ENCODE measurements at places on chromosomes 6 and 20.

- no peak for DNase-seq
Observed at GRCh38 chr6:147711476-147711875, 203.0 kb downstream of the SAMD5 start.

GRCh38 chr20:44203161-44203560, 7.4 kb downstream of the OSER1 start:
- DNase-seq, result no peak

DNA sequence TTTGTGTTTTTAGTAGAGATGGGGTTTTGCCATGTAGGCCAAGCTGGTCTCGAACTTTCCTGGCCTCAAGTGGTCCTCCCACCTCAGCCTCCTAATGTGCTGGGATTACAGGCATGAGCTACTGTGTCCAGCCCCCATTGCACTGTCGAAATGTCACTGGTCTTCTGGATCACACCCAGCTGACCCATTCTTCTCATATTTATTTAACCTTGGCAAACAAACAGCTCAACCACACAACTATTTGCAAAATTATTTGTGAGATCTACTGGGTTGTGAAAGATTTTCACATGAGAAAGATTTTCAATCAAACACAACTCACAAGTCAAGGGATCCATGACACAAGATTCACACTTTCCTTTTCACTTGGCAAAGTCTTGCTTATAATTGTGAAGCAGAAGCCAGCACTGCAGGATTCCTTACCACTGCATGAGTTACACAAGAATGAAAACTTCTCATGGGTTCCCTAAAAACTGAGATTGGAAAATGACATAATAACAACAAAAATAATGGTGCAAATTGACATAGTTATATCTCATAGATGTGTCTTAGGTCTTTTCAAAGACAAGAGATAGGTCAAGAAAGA, 2.0 kb upstream of the CST9L start:
- no peak for DNase-seq

DNA sequence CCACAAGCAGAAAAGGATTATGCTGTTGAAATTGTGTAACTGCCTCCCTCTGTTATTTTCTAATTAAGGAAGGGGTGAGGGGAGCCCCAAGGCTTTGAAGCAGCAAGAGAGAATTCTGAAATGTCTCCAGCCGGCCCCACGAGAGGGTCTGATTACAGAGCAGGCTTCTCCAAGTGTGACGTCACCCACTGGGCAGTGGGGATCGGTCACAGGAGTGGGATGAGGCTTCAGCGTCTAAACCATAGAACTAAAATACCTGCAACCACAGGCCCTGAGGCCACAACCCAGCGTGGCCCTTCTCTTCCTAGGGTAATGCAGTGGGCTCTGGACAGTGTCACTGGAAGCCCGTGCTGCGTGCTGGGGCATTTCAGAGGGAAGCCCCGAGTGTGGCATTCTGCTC, 38.6 kb upstream of the APCDD1L start:
- DNase-seq, result no peak

GRCh38 chr20:4808872-4809271, 87.2 kb downstream of the PRND start:
- DNase-seq, result no peak

DNA sequence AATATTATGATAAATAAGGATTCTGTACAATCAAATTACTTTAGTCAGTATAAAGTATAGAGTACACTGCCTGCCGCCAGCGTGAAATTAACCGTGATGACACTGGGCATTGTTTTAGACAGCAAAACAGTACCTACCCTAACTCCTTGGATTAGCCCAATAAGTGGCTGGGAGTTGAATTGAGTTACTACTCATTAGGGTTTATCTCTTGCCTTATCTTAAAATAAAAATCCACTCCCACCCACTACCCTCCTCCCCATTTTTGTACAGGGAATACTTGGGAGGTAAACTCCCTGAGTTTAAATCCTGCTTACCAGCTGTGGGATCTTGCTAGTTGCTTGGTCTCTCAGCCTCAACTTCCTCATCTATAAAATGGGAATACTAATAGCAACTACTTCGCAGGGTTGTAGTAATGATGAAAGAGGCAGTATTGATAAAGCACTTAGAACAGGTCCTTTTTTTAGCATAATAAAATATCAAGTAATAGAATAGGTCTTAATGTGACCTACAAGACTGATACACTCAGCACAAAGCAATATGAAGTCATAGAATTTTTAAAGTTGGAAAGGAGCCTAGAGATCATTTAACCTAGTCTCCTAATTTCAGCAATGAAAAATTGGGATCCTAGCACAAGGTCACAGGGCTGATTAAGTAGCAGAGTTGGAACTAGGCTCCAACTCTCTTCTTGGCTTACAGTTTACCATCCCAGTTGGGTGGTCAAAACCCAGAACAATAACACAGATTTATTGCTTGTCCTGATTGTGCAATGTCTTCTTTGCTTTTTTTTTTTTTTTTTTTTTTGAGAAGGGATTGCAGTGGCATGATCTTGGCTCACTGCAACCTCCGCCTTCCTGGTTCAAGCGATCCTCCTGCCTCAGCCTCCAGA, 23.8 kb downstream of the PHACTR2 start:
- DNase-seq, result no peak
